ENCODE measurements at places on chromosomes 6 and 20.

GRCh38 chr6:143123081-143123480, 62.4 kb downstream of the AIG1 start:
- H3K27ac ChIP-seq: peak overlapping the region; percentile 36
- H3K4me3 ChIP-seq: no peak overlapping the region
- H3K4me1 ChIP-seq: peaks cover 7% of the 10 kb centered on the region
- no peaks in the 10 kb centered on the region for H3K27me3 ChIP-seq

- no peak overlapping the region for H3K27ac ChIP-seq
- H3K27me3 ChIP-seq: no peaks in the 10 kb centered on the region
Observed at GRCh38 chr6:53894091-53894490, 99.3 kb downstream of the LRRC1 start.

DNA sequence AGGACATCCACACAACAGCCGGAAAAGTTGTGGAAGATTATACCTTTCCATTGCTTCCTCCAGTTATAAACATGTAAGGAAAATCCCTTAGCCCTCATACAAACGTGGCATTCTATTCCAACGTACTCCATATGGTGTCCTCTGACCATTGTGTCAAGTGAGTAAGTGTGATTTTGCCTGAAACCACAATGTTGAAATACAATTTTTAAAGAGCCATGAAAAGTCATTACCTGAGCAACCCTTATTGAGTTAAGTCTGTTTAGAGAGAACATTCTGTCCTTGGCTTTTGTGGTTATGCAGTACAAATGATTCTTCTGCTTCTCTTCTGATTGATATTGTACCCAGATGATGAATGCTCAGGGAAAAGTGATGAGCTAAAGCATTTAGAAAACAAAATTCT, 530.1 kb downstream of the HAO1 start:
- no peaks in the 10 kb centered on the region for H3K27me3 ChIP-seq
- H3K27ac ChIP-seq: no peak overlapping the region
- DNase-seq: no peak
- peaks cover 2% of the 10 kb centered on the region for H3K36me3 ChIP-seq

DNA sequence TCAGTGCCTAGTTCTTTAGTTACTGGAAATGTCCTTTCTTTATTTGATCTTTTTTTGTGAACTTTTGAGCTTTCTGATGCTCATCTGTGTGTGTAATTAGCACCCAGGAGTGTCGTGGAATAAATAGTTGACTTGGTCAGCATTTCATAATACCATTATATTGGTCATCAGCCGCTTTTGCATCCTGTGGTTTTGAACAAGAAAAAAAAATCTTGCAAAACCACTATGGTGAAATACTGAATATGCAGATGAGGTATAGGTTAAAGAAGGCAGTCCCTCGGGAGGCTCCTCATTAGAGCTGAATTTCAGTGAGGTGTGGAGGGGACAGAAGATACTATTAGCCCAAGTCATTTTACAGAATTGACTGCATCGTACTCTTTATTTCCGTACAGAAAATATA, 90.1 kb downstream of the FOXO3 start:
- H3K27ac ChIP-seq: no peak overlapping the region
- no peaks in the 10 kb centered on the region for H3K36me3 ChIP-seq
- no peaks in the 10 kb centered on the region for H3K27me3 ChIP-seq

GRCh38 chr20:62501801-62502495, 26.2 kb upstream of the GATA5 start:
- H3K27me3 ChIP-seq: no peaks in the 10 kb centered on the region
- peak overlapping the region; percentile 89 for H3K27ac ChIP-seq
- peaks cover 40% of the 10 kb centered on the region for H3K4me1 ChIP-seq
- DNase-seq: peak; percentile 88
- no peaks in the 10 kb centered on the region for H3K36me3 ChIP-seq
- H3K4me3 ChIP-seq: peak overlapping the region; percentile 76

DNA sequence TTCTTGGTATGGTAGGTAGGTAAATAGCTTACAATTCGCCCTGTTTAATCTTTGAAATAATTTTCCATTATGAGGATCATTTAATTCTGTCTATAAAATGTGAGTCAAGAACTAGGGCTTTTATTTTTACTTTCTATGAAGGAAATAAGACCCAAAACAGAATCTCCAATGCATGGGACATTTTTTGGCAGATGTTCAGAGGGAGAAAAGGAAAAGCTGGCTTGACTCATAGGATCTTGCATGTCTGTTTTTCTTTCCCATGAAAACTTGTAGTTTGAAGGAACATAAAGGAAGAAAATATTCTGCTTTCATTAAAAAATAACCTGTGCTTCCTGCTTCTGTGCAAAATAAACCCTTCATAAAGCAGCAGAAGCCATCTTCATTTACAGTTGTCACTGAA, 143.1 kb upstream of the INSM1 start:
- H3K4me3 ChIP-seq: no peak overlapping the region
- H3K27ac ChIP-seq: no peak overlapping the region
- H3K27me3 ChIP-seq: peaks cover 12% of the 10 kb centered on the region
- no peaks in the 10 kb centered on the region for H3K4me1 ChIP-seq
- H3K36me3 ChIP-seq: peaks cover 2% of the 10 kb centered on the region
- no peak for DNase-seq

DNA sequence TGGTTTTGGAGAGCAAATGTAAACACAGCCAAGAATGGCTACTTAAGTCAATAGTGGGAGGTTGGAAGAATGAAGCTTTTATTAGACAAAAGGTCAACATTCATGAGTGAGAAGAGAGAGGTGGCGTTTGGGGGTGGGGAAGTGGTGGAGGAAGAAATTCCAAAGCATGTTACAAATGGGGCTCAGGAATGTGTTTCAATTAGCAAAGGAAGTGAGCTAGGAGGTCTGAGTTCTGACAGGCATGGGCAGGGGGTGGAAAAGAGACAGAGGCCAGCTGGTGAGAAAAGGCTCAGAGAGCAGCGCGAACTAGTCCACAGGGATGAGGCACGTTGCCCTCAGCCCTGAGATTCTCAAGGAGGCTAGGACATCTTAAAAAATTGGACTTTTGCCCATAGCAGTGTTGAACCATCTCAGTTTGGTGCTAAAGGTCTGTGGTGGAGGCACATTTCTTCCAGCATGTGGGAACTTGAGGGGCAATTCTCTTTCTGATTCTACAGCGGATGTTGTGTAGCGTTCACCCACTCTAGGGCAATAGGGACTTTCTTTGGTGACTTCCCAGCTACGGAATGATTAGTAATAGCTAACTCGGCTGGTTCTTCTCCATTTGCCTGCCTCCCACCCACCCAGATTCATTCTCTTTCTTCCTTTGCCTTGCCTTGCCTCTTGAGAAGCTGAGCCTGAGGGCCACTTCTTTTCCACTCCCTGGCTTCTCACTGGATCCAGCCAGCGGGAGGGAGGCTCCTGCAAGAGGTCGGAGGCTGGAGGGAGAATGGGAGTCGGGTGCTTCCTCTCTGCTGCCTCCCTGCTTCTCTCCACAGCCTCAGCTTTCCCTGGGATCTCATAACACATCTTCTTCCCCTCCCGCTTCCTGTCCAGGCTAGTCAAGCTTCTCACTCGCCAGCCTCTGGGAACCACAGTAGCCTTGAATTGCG, 45.1 kb upstream of the NEDD9 start:
- no peaks in the 10 kb centered on the region for H3K27me3 ChIP-seq
- peak overlapping the region; percentile 93 for H3K27ac ChIP-seq
- peak; percentile 33 for DNase-seq
- H3K4me3 ChIP-seq: peak overlapping the region; percentile 73
- H3K4me1 ChIP-seq: peaks cover 39% of the 10 kb centered on the region

GRCh38 chr20:35385733-35386132, 26.0 kb downstream of the UQCC1 start:
- peaks cover 8% of the 10 kb centered on the region for H3K4me1 ChIP-seq
- no peaks in the 10 kb centered on the region for H3K27me3 ChIP-seq
- no peak overlapping the region for H3K27ac ChIP-seq
- peaks cover 2% of the 10 kb centered on the region for H3K36me3 ChIP-seq
- DNase-seq: no peak

GRCh38 chr6:149053848-149054558, 263.5 kb upstream of the TAB2 start:
- H3K27me3 ChIP-seq: no peaks in the 10 kb centered on the region
- H3K4me3 ChIP-seq: peak overlapping the region; percentile 52
- no peaks in the 10 kb centered on the region for H3K36me3 ChIP-seq
- no peak for DNase-seq
- H3K27ac ChIP-seq: no peak overlapping the region
- H3K4me1 ChIP-seq: peaks cover 24% of the 10 kb centered on the region

GRCh38 chr6:110140650-110141049, 38.8 kb downstream of the WASF1 start:
- H3K27ac ChIP-seq: no peak overlapping the region
- H3K36me3 ChIP-seq: no peaks in the 10 kb centered on the region
- no peaks in the 10 kb centered on the region for H3K4me1 ChIP-seq
- H3K27me3 ChIP-seq: peaks cover 17% of the 10 kb centered on the region

DNA sequence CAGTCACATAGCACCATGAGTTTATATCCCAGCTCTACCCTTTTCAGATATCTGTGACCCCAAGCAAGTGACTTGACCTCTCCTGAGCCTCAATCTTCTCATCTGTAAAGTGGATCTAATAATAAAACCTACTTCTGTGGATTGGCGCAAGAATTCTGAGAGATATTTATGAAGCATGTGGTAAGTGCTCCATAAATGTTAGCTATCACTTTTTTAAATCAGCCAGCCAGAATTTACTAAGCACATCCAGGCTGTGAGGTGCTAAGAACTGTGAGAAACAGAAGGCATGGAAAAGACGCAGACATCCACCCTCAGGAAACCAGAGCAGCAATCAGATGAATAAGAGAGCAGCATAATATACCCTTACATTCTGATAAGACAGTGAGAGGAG, 862 bp downstream of the C20orf96 start:
- peak overlapping the region; percentile 86 for H3K27ac ChIP-seq
- peaks cover 24% of the 10 kb centered on the region for H3K4me1 ChIP-seq
- DNase-seq: no peak
- no peak overlapping the region for H3K4me3 ChIP-seq

- no peaks in the 10 kb centered on the region for H3K27me3 ChIP-seq
- no peak overlapping the region for H3K4me3 ChIP-seq
- no peak overlapping the region for H3K27ac ChIP-seq
- no peak for DNase-seq
Observed at GRCh38 chr6:166687879-166688205, 60.8 kb upstream of the RPS6KA2 start.

DNA sequence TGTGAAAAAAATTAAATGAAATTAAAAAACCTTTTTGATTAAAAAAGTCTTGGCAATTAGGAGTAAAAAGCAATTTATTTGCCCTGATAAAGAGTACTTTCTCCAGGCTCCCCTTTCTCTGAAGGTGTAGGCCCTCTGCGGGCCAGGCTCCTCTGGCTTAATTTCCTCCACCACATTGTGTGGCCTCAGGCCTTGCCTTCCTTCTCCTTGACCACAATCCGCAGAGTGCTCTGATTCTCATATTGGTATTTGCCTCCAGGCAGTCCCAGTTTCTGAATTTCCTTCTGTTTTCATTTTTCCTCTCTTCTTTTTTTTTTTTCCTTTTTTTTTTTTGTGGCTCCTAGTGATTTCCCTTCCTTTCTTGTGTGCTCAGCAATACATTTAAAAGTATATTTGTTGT, 96.4 kb downstream of the AIG1 start:
- no peaks in the 10 kb centered on the region for H3K27me3 ChIP-seq
- H3K36me3 ChIP-seq: no peaks in the 10 kb centered on the region
- no peak overlapping the region for H3K4me3 ChIP-seq
- H3K4me1 ChIP-seq: no peaks in the 10 kb centered on the region
- no peak overlapping the region for H3K27ac ChIP-seq

- no peak overlapping the region for H3K4me3 ChIP-seq
- no peak overlapping the region for H3K27ac ChIP-seq
- H3K27me3 ChIP-seq: no peaks in the 10 kb centered on the region
- no peak for DNase-seq
- H3K4me1 ChIP-seq: peaks cover 5% of the 10 kb centered on the region
Observed at GRCh38 chr20:33345342-33345741, 56.0 kb downstream of the CDK5RAP1 start.

DNA sequence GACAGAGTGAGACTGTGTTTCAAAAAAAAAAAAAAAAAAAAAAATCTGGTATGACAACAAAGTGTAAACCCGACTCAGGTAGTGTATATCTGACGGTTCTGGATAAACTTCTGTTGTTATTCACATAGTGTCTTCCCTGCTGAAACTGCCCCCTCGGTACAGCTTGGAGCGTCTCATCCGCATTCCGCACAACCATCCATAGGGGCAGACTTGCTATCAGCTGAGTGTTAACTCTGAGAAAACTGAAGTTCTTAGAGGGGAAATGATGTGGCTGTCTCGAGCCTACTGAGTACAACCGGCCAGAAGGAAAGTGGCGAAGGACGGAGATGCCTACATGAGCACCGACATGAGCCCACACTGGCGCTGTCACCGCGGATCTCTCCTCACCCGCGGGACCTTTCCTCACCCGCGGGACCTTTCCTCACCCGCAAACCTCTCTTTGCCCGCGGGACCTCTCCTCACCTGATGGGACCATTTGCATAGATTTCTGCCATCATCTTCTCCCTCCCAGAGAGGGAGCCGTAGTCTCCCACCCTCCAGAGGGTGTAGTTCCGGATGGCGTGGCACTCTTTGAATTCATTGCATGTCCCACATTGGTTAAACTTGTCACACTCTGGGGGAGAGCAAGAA, 9.8 kb downstream of the CTSZ start:
- peaks cover 6% of the 10 kb centered on the region for H3K36me3 ChIP-seq
- no peak overlapping the region for H3K27ac ChIP-seq
- no peaks in the 10 kb centered on the region for H3K4me1 ChIP-seq
- H3K4me3 ChIP-seq: no peak overlapping the region

DNA sequence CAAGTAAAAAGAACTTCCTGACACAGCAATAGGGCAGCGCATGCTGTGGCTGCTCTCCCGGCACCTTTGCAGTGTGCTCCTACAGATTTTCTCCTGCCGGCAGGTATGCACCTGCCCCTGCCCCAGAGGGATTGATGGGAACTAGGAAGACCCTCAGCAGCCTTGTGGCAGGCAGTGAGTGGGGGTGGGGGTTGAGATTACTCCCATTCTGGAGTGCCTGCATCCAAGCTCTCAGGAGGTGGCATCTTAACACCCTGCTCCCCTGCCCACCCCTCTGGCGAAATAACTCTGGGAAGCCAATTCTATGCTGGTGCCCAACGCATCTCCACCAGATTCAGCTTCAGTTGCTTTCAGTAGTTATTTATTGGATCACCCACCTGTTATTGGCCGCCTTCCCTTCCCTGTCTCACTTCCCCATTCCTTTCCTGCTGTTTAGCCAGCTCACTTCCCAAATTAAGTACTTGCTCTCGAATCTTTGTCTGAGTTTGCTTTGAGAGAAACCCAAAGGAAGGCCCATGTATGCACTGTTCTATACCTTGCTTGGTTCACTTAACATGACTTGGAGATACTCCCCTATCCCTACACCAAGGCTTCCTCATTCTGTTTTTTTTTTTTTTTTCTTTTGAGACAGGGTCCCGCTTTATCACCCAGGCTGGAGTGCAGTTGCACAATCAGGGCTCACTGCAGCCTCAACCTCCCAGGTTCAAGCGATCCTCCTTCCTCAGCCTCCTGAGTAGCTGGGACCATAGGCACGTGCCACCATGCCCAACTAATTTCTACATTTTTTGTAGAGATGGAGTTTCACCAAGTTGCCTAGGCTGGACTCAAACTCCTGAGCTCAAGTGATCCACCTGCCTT, 29.3 kb upstream of the SLC23A2 start:
- no peaks in the 10 kb centered on the region for H3K4me1 ChIP-seq
- H3K4me3 ChIP-seq: no peak overlapping the region
- no peaks in the 10 kb centered on the region for H3K36me3 ChIP-seq

DNA sequence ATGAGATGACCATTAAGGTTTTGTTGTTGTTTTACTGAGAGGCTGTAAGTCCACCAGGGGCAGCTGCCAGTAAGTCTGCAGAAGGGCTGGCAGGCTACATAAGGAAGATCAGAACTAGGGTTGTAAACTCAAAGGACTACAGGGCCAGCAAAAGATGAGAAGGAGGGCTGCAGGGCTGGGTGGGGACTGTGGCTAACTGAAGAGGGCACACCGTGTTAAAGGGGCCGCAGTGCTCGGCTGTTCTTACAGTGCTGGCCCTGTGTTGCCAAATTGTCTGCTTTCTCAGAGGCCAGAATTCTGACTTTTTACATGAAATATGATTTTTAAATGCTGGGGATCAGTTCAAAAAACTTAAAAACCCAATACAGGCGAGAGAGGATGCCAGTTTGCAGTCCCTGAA, 25.5 kb upstream of the ZNF318 start:
- no peak overlapping the region for H3K27ac ChIP-seq
- peaks cover 28% of the 10 kb centered on the region for H3K4me1 ChIP-seq
- no peak overlapping the region for H3K4me3 ChIP-seq

Measured in activated T-cell treated with anti-CD3 and anti-CD28 coated beads, Interleukin-2, amount 50 U/mL, for 72 hours (primary cell).